Astrocyte of the spinal cord (primary cell): ENCODE measurements at places on chromosomes 16 and 17.
A peak's percentile ranks its signal among the peaks of the same experiment; 100 is the strongest.

DNA sequence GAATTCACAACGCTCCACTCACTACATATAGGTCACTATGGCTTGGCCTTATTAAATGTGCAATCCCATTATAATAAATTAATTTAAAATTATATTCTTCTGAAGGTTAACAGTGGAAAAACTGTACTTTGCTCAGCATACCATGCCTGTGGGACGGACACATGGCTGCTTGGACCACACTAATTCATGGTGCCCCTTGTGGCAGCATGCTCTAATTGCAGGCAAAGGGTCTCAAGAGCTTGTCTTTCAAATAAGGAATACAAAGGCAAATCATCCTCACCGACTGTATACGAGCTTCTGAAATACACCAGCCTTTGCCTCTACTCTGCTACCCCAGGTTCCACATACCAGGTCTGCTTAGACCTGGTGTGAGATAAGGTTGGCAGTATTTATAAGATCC, 11.7 kb downstream of the SMPD3 start:
- no peak for DNase-seq

- peak; percentile 55 for DNase-seq
These were observed 16.7 kb downstream of the UNC13D start for GRCh38 chr17:75827308-75828075.

- DNase-seq = peak; percentile 28
These were observed 894 bp upstream of the PHKG2 start for GRCh38 chr16:30747331-30747730.

DNA sequence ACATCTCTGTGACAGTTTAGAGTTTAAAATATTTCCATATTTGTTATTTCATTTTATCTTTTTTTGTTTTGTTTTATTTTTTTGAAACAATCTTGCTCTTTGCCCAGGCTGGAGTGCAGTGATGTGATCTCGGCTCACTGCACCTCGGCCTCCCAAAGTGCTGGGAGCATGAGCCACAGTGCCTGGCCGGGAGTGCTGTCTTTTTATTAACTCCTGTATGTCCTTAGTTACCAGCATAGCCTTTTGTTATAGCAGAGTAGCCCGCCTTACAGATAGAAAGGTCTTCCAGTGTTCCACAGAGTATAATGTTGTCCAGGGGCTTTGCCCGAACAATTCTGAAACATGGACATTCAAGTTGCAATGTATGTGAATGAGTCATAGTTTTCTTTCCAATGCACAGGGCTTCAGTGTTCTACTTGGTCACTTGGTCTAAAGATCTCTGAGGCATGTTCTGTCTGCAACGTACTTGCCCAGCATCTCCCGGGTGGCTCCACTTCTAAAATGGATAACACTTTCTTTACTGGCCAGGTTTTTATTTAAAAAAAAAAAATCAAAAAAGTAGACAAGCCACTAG, 125.6 kb downstream of the KCNJ18 start:
- DNase-seq = no peak

- no peak for DNase-seq
These were observed 813 bp upstream of the THAP11 start for GRCh38 chr16:67841198-67841815.

DNA sequence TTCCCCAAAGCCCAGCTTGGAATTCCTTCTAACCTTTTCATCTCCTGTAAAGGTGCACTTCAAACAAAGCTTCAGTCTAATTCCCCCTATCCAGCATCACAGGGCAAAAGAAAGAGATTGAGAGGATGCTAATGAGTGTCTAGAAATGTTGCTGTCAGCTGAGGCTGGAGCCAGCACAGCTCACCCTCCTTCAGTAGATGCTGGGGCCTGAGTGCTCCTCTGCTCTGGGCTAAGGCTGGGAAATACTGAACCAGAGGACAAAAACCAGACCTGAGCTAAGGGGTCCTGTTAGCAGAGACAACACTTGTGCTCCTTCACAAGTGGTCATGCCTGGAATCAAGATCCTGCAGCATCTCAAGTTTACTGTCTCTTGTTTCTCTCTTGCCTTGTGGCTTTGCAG, 85.0 kb downstream of the CHD9NB start:
- DNase-seq = no peak

DNA sequence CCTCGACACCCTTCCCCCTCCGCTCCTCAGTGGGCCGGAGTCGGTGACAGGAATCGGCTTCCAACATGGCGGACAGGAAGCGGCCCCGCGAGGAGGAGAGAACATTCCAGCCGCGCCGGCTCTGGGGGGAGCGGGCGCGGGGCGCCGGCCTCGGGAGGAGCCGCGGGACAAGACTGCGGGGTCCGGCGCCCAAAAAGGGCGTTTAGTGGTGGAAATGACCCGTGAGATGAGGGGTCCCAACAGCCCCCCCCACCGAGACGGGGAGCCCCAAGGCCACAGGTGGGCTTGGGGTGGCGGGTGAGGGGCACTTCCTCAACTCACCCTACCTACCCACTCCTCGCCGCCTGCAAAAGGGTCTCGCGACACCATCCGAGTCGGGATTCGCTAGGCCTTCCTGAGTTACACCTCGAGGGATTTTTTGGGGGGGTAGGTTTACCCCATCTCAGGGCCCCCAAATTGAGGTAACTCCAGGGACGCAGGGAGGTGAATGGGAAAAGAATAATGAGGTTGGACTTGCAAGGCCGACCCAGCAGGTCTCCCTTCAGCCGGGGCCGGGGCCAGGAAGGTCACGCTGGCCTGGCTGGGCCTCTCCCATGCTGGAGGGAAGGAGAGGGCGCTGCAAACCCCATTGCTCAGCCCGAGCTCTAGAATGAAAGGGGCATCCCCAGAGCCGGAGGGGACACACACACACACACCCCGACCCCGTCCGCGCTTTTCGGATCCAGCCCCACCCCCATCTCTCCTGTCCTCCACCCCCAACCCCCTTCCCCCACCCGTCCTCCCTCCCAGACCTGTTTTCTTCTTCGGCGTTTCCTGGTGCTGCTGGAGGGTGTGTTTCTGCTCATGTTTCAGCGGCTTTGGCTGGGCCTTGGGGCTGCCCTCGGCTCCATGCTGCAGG, 707 bp downstream of the NUFIP2 start:
- DNase-seq = peak; percentile 35
